ENCODE measurements at places on chromosomes 1 and 21. TPM values are rescaled to one million over a fixed set of nuclear protein-coding genes. Genes with fewer than 3 reads are reported as not detected.
A peak's percentile ranks its signal among the peaks of the same experiment; 100 is the strongest.

Gene FCGR1A
- 45.0 TPM for total RNA-seq

Gene CFHR3
- total RNA-seq: 0.66 TPM

DNA sequence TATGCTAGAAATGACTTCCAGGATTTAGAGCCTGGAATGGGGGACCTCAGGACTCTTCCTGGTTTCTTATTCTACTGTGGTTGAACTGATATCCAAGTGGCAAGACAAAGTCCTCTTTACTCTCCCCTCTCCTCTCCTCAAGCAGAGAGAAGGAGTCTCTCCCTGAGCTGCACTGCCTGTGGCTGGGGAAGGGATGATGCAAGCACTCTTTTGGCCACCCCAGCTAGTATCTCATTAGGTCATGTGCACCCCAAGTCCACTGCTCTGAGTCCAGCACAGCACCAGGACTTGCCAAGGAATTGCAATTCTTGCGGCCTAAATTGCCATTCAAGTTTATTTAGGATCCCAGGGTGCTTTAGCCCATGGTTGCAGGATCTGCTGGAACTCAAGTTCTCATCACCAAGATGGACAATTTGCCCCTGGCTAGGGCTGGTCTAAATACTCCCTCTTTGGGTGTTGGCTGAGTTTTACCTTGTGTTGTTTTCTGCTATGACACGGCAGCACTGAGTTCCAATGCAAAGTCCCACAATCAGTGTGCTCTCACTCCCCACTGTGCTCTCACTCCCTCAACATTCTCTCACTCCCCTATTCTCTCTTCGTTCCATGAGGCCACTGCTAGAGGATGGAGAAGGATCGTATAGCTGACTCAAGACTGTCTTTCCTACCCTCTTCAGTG lies 172.2 kb downstream of the TM2D1 start:
- H3K4me3 ChIP-seq: no peak overlapping the region
- H3K27me3 ChIP-seq: no peaks in the 10 kb centered on the region
- no peaks in the 10 kb centered on the region for H3K4me1 ChIP-seq
- peak; percentile 48 for DNase-seq
- no peak overlapping the region for H3K27ac ChIP-seq
- no peaks in the 10 kb centered on the region for H3K36me3 ChIP-seq

GRCh38 chr1:226862890-226863289 lies 7.5 kb upstream of the PSEN2 start:
- no peak overlapping the region for H3K27ac ChIP-seq
- no peaks in the 10 kb centered on the region for H3K27me3 ChIP-seq
- no peak overlapping the region for H3K4me3 ChIP-seq
- no peaks in the 10 kb centered on the region for H3K4me1 ChIP-seq

- H3K4me3 ChIP-seq: no peak overlapping the region
- no peaks in the 10 kb centered on the region for H3K27me3 ChIP-seq
- H3K27ac ChIP-seq: no peak overlapping the region
- peak; percentile 62 for DNase-seq
These were observed 70.4 kb upstream of the TARDBP start for GRCh38 chr1:10941891-10942541.

DNA sequence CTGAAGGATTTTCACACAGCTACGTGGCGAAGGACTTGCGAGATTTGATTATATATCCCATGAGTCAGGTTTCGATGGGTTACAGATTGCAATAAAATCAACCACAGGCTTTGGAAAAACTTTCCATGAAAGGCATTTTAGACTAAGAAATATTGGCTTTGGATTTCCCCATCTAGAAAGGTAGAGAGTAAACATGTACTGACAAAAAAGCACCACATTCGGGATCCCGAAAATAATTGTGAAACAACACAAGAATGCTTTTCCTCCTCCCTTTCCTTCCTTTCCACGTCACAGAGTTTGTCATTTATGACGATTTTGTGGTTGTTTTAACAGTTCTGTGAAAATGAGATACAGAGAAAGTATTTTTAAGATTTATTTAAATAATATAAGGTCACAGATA lies 38.5 kb downstream of the TGFB2 start:
- peaks cover 10% of the 10 kb centered on the region for H3K4me1 ChIP-seq
- no peak overlapping the region for H3K4me3 ChIP-seq
- no peaks in the 10 kb centered on the region for H3K27me3 ChIP-seq
- H3K27ac ChIP-seq: no peak overlapping the region
